ENCODE measurements at places on chromosomes 5 and 9. TPM values are rescaled to one million over a fixed set of nuclear protein-coding genes. Genes with fewer than 3 reads are reported as not detected.

GRCh38 chr5:163772241-163772640 lies 266.8 kb downstream of the MAT2B start:
- DNase-seq = no peak

The F2RL2 gene
- not detected for total RNA-seq

The C9 gene
- total RNA-seq = not detected

DNA sequence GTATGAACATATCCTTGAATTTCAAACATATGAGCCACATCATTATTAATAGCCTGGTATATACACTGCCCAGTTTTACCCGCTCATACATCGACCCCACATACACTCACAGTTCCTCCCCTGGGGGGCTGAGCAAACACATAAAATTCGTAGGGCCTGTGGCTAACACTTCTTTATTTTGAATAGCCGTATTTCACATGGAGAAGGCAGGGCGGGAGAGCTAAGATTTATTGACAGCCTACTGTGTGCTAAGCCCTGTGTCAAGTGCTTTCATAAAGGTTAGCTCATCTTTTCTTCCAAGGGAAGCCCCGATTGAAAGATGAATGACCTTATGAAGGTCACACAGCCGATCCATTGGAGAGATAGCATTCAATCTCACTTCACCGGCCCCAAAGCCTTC lies 134.4 kb downstream of the ENC1 start:
- no peak for DNase-seq

The PCDHA1 gene
- total RNA-seq = not detected

- DNase-seq = no peak
These were observed 17.0 kb downstream of the HSDL2 start for GRCh38 chr9:112396872-112397271.

The SH2D3C gene
- total RNA-seq = 48.6 TPM
